Epithelial cell of esophagus (primary cell): ENCODE measurements at places on chromosomes 7 and 10.

GRCh38 chr7:68958571-68958970 is 639.7 kb upstream of the AUTS2 start:
- no peak for DNase-seq

DNA sequence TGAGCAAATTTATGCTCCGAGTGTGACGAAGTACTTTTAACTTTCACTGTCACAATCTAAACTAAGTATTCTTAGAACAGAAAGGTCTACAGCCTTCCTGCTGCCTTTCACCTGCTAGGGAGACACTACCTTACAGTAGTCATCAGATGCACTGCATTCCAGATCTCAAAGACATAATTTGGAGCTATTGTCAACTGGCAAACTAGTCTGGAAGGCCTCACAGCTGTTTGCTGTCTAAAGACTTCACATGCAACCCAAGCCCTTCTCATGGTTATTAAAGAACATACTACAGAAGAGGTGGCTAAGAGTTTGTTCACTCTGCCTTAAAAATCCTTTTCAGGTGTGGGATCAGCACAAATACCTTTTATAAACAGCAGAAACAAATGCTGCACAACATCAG is 91.8 kb upstream of the KCNIP2 start:
- DNase-seq = no peak

DNA sequence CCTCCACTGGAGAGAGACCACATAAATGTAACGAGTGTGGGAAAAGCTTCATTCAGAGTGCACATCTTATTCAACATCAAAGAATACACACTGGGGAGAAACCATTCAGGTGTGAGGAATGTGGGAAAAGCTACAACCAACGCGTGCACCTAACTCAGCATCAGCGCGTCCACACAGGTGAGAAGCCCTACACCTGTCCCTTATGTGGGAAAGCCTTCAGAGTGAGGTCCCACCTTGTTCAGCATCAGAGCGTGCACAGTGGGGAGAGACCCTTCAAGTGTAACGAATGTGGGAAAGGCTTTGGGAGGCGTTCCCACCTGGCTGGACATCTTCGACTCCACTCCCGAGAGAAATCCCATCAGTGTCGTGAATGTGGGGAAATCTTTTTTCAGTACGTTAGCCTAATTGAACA is 20.6 kb downstream of the FAM200A start:
- DNase-seq = no peak

DNA sequence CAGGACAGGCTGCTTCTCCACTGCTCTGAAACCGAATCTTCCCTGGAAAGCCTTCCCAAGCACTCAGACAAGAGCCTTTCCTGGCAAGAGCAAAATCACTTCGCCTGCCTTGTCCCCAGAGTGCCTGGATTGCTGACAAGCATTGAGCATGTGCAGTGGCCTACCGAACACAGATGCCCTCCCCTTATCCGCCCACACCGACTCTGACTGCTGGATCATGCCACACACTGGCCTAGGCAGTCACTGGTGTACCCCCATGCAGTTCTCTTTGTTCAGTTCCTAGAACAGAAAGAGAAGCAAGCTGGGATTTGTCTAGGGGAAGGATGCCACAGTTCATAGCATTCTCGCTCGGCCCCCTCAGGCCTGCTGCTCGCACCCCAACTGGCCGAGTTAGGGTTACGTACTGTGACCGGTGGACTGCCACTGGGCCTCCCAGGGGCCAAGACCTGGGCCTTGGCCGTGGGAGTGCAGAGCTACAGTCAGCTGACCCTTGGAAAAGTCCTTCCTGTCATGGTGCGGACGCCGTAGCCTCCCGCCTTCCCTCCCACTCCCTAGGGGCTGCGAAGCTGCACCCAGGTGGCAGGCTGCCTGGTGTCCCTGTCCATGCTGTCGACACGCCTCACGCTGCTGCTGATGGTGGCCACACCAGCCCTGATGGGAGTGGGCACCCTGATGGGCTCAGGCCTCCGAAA is 6.9 kb downstream of the ABCB8 start:
- DNase-seq = no peak

GRCh38 chr10:361203-362081 is 226.2 kb downstream of the ZMYND11 start:
- DNase-seq = no peak

GRCh38 chr7:65744406-65744805 is 128.5 kb upstream of the VKORC1L1 start:
- DNase-seq = no peak

DNA sequence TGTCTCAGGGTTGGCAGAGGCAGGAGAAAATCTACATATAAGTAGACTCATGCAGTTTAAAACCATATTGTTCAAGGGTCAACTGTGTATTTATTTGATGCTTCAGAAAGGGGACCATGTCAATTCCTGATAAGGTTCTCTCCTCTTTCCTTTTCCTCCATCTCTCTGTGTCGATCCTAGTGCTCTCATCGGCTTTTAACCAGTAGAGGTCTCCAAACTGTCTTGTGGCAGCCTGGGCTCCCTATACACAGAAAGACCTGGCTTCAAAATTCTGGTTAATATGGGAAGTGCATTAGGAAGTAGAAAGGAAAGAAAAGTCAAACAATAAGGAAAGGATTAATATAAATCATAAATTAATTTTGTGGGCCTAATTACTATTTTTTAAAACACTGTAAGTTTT is 304.4 kb upstream of the C7orf33 start:
- DNase-seq = peak; percentile 34

- no peak for DNase-seq
Measured at GRCh38 chr7:83640731-83641537, 8.0 kb downstream of the SEMA3E start.

DNA sequence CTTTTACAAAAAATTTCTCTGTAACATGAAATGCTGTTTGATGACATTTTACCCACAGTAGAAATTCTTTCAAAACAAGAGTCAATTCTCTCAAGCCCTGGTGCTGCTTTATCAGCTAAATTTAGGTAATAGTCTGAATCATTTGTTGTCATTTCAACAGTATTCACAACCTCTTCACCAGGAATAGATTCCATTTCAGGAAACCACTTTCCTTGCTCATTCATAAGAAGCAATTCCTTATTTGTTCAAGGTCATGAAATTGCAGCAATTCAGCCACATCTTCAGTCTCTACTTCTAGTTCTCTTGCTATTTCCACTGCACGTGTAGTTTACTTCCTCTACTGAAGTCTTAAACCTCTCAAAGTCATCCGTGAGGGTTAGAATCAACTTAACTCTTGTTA is 14.1 kb downstream of the STAG3 start:
- no peak for DNase-seq

GRCh38 chr7:133815611-133816210 is 311.4 kb upstream of the LRGUK start:
- no peak for DNase-seq

- DNase-seq = peak; percentile 30
Measured at GRCh38 chr7:66013938-66014337, 31.9 kb upstream of the GUSB start.

DNA sequence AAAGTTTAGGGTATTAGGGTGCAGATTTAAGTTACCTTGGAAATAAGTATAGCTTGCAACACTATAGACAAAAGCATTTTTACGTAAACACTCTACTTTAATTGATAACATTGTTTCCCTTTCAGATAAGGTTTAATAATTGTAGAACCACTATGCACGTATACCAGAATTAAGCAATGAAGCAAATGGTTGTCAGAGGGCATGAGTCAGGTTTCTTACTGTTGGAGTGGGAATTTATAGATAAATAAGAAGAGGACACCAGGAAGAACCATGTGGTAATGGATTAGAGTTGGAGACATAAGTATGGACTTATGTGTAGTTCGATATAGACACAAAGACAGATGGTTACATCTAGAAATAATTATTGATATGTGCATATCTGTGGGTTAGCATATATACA is 355.6 kb downstream of the ETV1 start:
- DNase-seq = peak; percentile 9

DNA sequence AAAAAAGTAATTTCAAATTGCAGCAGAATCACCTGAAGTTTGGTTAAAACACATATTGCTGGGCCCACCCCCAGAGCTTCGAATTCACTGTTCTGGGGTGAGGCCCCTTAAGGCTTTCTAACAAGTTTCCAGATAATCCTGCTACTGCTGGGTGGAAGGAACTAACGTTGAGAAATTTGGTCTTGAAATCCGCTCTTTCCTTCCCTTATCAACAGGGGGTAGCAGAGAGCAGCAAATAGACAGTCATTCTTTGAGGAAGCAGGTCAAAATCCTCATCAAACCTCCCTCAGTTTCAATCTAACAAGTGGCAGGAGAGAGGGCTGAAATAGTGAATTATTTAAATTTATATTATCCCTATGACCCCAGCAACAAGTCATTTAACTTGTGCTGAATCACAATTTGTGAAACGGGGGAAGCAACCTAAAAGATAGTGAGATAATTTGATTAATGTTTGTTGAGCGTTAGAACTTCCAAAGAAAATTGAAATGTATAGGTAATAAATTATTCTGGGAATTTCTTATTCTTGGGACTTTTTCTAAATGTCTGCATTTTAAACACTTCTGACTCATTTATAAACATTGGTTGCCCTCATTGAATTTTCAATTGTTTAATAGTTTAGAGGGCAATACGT is 21.7 kb upstream of the MALSU1 start:
- peak; percentile 76 for DNase-seq

DNA sequence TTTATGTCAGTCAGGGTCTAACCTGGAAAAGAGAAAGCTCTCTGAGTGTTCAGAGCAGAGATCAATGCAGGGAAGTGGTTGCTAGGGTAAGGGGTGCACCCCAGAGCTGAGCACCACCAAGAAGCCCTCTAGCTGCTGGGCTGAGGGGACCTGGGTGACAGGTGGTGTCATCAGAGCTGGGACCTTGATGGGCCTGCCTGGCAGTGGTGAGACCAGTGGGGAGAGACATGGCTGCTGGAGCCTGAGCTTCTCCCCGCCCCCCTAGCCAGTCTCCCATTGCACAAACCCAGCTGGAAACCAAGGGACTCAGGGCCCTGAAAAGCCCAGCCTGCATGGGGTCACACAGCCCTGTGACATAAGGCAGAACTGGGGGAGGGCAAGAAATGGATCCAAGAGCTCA is 49.1 kb upstream of the OSBPL3 start:
- DNase-seq = no peak

DNA sequence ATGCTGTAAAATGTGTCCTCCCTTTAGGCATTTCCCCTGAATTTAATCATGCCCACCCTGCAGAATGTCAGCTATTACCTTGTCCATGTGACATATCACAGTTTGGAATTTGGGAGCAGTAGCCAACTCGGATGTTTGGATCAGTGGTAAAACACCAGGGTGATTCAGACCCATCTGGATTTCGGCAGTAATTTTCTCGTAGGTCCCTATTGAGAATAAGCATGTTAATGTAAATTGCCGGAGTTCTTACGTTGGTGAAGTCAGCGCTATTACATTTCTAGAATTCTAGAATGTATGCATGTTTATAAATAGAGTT is 44.1 kb downstream of the HGF start:
- no peak for DNase-seq

GRCh38 chr10:132911786-132912097 is 30.6 kb downstream of the CFAP46 start:
- no peak for DNase-seq

DNA sequence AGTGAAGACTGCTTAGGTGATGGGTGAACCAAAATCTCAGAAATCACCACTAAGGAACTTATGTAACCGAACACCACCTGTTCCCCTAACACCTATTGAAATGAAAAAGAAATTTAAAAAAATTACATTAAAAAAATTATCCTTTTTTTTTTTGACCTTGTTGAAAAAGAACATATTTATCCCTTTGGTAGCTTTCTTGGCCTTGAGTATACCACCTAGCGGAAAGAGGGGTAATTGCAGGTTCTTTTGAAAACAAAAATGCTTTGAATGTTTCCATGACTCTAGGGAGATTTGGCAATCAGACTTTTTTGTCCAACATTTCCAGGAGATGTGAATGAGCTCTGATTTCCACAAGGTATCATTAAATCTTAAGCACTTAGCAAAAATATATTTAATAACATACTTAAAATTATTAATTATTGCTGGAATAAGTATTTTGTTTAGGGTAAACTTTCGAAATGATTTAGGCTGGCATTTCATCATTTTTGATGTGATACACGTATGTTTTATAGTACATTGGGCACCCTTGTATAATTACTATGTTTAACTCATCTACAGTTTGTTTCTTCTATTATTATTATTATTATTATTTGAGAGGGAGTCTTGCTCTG is 47.0 kb upstream of the ELMO1 start:
- DNase-seq = peak; percentile 42

- no peak for DNase-seq
Measured at GRCh38 chr10:78914502-78915189, 154.1 kb upstream of the ZMIZ1 start.

DNA sequence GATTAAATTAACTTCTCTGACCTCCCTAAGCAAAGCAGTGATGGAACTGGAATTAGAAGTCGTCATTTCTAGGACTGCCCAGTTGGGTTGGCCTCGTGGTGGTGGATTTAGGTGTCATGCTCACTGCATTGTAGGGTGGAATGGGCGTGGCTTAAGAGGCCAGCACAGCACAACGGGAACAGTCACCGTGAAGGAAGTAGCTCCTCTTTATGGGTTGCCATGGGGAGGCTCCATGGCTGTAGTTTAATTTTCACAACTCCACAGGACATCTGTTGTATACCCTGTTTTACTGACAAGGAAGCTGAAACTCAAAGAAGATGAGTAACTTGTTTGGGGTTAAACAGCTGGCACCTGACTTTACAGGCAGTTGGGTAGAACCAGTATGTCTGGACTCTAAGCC is 208.3 kb downstream of the CELF2 start:
- DNase-seq = peak; percentile 38

GRCh38 chr7:37741776-37742175 is 58.2 kb downstream of the GPR141 start:
- DNase-seq = no peak

DNA sequence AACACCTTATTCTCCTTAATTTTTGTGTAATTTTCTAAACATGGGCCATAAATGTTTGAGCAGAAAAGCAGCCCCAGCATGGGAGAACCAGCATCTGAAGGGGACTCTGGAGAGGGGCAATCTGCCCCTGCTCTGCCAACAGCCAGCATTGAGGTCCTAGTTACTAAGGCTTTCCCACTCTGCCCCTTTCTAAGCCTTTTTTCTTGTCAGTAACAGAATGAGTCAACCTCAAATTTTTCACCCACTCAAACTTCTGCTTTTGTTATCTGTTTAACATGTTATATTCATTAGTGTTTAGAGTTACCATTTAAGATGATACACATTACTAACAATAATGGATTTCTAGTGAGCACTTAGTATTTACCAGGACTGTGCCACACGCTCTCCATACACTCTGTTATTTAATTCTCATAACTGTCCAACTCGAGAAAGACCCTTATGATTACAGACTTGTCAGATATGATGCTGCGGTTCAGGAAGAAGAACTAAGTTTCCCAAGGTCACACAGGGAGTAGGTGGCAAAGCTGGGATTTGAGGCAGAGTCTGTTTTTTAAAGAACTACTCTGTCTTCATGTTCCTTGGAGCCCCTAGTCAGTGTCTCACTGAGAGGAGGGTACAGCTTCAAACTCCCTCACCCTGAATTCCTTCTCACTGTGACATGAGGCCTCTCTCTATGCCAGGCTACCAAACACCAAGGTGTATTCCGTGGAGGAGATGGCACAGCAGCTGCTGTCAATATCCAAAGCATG is 19.9 kb upstream of the GPAM start:
- no peak for DNase-seq

GRCh38 chr10:8815969-8816368 is 761.5 kb downstream of the GATA3 start:
- DNase-seq = peak; percentile 60

- no peak for DNase-seq
Measured at GRCh38 chr10:49609283-49610113, 612 bp upstream of the SLC18A3 start.
